ENCODE measurements at places on chromosomes 4 and X.

DNA sequence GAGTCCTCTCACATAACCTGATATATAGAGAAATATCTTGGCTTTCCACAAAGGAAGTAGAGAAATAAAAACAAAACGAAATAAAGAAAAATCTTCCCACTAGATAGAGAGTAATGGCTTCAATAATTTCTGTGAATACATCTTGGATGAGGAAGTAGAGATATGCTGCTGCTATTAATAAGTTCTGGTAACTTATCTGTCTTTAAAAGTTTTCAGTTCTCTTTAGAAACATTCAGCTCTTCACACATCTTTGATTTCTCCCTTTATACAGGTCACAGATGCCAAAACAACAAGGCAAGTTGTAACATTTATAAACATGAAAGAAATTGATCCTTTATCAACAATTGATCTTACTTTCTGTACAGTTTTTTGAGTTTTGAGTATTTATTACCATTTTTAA is 615.8 kb downstream of the TRAM1L1 start:
- DNase-seq, result no peak

DNA sequence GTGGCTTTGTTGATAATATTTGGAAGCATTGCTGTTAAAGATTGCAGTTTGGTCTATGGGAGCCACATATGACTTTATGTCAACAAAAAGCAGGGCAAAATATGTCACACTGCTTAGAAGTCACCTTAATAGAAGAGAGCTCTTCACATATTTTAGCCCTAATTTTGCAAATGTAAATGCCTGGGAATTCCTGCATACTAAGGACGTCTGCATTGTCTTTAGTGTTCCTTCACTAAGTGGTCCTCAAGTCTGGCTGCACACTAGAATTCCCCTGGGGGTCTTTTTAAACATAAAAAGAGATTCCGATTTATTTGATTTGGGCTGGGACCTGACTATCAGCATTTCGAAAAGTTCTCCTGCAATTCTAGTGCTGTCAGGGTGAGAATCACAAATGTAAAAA is 495.1 kb upstream of the FAM241A start:
- DNase-seq, result no peak

DNA sequence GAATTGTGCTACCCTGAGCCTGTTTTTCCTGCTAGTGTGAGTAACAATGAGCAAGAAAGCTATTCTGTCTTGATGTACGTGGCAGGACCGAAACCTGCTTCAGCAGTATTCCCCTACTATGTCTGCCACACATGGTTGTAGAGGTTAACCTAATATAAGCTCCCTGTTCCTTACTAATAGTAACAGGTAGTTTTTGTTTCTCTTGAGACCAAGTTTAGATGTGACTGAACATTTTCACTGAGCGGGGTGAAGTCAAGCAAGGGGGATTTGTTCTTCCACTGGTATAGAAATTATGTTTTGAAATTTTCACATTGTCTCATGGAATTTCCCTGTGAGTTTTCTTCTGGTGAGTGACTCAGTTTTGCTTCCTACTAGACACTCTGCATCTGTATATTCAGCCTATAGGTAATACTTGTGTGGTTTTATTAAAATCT is 37.3 kb downstream of the RRAGB start:
- DNase-seq, result no peak

DNA sequence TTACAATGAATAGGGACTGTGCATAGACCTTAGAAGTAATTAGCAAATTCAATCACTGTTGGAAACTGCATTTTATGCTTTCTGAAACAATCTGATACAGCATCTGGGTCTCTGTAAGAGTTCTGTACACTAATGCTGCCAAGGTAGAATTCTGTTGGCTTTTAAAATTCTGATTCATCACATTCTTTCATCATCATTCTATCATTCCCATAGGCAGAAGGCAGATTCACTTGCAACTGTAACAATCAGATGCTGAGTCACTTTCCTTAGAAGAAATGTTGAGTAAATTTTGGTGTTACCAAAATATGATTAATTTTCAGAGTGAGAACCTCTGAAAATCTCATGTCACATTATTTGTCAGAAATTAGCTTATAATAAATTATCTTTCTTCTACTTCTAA is 267.2 kb downstream of the MAPK10 start:
- no peak for DNase-seq

- DNase-seq, result no peak
Observed at GRCh38 chr4:172657081-172657480, 511.5 kb upstream of the GALNT7 start.

DNA sequence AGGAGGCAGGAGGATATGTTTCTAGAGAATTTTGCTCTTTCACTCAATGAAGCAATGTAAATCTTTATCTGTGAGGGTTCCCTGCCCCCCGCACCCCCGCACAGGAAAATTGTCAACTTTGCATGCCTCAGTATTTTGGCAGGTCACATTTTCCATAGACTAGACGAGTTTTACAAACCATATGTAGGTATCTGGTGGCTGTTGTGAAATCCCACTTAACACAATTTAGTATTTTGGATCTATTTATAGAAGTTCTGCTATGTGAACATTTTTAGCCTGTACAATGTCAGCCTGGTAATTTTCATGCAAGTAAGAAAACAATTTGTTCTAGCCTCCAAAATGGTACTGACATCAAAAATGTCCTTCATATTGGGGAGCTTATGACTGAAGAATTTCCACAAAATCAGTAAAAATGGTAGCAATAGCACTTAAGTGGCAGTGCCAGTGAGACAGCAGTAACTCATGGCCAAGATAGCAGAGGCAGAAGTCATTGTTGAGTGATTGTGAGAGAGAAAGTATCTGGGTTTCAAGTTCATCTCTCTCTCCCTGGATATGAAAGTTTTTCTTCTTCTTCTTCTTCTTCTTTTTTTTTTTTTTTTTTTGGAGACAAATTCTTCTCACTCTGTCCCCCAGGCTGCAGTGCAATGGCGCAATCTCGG is 12.4 kb upstream of the FRYL start:
- DNase-seq, result no peak

DNA sequence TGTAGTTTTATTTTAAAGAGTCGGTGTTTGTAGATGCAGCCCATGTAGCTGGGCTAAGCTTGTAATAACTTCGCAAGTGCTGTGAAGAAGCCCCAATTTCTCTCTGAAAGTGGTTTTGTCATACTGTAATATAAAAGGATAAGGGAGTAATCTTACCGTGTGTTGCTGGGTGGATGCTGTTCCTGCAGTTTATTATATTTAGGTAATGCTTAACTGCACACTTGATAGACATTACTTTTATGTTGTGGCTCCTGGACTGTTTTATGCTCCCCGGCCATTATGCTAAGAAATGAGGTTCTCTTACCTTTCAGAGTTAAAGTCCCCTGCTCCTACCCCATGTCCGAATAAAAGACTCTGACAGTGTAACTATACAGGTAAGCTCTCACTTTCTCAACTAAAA is 789.4 kb downstream of the RPA4 start:
- no peak for DNase-seq

- DNase-seq, result no peak
Observed at GRCh38 chr4:73731968-73732610, 8.3 kb upstream of the CXCL8 start.

- DNase-seq, result no peak
Observed at GRCh38 chr4:123587983-123588494, 191.4 kb downstream of the SPRY1 start.

DNA sequence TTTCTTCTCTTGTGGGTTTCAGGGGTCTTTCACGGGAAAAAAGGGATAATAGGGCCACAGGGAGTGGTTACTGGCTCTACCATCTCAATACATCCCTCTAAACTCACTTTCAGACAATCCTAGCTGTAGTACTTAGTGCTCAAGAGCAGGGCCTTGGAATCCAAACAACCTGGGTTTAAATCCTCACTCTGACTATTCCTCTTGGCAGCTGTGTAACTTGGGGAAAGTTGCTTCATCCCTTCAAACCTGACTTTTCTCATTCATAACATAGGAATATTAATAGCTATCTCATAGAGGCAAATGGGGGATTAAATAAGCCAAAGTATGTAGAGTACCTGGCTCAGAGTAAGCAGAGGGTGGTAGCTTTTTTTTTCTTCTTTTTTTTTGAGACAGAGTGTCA is 32.4 kb downstream of the CCNG2 start:
- no peak for DNase-seq

- DNase-seq, result no peak
Observed at GRCh38 chr4:52646741-52647140, 12.4 kb downstream of the USP46 start.

DNA sequence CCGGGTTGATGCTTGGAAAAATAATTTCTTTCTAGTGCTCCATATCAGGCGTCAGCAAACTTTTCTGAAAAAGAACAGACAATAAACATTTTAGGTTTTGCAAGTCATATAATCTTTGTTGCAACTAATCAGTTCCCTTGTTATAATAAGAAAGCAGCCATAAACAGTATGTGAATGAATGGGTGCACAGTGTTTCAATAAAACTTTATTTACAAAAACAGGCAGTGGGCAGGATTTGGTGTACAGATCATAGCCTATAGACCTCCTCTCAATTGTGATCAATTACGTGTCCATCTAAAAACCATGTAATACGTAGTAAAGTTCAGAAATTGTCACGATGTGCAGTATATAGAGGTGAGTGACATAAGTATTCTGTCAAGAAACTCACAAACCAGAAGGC is 143.4 kb downstream of the AREG start:
- no peak for DNase-seq

- DNase-seq, result no peak
Observed at GRCh38 chr4:3415471-3416141, 26.2 kb upstream of the HGFAC start.

DNA sequence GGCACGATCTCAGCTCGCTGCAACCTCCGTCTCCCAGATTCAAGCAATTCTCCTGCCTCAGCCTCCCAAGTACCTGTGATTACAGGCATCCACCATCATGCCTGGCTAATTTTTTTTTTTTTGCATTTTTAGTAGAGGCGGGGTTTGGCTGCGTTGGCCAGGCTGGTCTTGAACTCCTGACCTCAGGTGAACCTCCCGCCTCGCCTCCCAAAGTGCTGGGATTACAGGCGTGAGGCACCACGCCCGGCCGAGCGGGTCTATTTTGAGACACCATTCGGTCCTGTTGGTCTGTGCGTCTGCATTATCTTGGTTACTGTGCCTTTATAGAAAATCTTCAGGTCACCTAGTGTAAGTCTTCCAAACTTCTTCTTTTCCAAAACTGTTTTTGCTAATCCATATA is 21.7 kb upstream of the RGS12 start:
- no peak for DNase-seq

DNA sequence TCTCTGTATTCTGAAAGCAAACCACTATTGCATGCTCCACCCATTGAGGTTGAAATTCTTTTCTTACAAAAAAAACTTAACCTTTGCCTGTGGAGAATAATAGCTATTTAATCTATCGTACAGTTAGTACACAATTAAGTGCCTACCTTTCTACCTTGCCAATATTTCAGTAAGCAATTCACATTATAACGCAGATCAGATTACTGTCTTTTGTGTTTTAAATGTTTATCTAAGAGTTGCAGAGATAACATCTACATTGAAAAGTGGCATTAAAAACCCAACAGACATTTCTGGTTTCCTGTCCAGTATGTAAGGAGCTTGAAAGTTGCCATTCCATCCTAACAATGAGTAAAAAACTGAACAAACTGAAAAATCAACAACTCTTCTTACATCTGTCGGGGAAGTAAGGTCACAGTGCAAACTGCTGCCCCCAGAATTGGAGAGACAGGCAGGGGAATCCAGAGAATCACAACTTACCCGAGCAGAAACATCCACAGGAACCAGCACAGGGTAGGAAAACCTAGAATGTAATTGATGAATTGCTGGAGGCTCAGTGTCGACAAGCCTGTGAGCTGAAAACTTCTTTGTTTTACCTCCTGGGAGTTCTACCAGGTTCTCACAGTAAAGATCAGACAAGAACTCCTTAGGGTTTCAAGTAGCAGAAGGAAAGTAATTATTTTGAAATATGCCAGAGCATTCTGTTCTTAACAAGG is 27.3 kb upstream of the ACSL4 start:
- no peak for DNase-seq

DNA sequence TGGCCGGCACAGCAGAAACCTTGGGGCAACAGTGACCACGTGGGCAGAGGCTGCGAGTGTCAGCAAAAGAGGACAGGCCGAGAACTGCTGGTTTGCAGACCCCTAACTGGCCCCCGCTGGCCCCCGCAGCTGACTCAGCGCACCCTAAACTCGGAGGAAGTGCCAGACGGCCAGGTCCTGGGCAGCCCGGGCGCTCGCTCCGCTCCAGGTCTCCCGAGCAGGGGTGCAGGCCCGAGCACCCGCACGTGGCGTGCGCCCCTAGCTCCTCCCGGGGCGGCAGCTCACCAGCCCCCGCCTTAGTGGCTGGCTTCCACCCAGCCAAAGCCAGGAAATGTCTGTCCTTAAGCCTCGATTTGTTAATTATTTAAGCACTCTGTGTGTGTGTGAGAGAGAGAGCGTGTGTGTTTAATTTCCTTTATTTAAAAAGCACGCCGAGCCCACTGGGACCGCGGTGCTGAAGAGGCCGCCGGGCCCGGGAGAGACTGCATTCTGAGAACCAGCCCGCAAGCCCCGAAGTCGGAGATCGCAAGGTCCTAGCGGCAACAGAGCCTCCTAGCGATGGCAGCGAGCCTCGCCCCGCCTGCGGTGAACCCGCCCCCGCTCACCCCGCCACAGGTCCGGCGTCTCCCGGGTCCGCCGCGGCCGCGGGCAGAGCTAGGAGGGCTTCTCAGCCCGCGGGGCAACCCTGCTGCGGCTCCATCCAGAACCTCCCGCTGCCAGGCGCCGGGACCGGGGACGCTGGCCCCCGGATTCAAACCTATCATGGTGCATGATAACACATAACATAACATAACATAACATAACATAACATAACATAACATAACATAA is 45.9 kb upstream of the CDKN2AIP start:
- peak; percentile 40 for DNase-seq

GRCh38 chr4:155891058-155891457 is 12.4 kb upstream of the TDO2 start:
- no peak for DNase-seq

DNA sequence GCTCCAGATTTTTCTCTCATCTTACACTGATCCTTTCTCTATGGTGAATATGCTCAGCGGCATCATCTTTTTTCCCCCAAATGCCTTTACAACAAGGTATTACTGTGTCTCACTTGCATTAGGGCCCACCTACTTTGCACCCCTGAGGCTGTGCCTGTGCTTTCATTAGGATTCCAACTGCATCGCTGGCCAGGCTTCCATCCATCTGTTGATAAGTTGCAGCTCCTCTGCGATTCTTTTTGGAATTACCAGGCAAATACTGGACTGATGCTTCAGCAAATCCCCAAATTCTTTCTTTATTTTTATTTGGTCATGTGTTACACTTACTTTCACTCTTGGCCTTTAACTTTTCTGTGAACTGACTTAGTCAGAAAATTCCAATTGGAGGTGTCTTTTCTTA is 77.3 kb downstream of the AFF2 start:
- no peak for DNase-seq
